ENCODE measurements at places on chromosomes 2 and 18.

- no peak for DNase-seq
These were observed 34.9 kb downstream of the SMAD7 start for GRCh38 chr18:48915626-48916425.

DNA sequence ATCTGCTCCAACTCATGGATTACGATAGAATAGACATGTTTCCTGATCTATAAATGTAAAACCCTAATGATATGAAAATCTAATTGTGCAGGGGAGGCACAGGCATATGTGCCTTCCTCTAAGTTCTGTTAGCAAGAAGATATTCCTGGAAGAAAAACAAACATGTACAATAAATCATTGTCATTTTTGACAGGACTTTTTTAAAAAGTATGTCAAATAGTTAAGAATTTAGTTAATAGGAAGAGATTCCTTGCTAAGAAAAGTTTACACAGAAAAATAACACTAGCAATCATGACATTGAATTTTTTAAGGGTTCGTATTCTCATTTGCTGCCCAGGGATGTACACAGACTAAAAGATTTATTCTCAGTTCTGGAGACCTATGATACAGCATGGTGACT is 15.3 kb upstream of the CREB1 start:
- DNase-seq, result no peak

DNA sequence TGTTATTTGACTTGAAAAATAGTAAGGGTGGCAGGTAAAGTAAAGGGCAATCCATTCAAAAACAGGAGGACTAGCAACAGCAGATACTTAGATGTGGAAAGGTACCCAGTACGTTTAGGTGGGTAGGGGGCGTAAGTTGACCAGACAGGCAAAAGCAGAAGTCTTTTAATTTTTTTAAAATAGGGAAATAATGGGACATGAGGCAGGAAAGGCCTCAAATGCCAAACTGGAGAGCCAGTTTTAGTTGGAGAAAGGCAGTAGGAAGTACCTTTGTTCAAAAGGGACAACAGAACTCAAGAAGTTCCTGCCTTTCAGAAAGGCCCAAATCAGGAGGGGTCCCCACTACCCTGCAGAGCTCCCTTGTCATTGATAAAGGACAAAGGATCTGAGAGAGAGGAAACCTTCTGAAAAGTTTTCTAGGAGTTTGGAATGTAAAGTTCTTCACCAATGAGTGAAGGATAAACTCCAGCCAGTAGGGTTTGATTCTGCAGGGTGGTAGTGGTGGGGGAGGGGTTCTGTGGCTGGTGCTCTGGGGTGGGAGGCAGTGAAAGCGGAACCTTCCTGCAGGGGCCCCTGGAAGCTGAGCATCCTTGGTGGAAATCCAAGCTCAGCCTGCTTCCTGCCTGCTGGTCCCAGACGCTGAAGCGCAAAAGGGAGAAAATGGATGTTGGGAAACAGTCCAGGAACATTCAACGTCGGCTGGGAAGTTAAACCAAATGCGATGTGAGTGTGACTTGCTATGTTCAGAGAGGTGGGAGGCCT is 40.1 kb downstream of the TMEM17 start:
- no peak for DNase-seq

- no peak for DNase-seq
These were observed 13.0 kb downstream of the TMEM169 start for GRCh38 chr2:216094701-216095100.

GRCh38 chr18:77102259-77103040 is 30.1 kb downstream of the MBP start:
- no peak for DNase-seq

DNA sequence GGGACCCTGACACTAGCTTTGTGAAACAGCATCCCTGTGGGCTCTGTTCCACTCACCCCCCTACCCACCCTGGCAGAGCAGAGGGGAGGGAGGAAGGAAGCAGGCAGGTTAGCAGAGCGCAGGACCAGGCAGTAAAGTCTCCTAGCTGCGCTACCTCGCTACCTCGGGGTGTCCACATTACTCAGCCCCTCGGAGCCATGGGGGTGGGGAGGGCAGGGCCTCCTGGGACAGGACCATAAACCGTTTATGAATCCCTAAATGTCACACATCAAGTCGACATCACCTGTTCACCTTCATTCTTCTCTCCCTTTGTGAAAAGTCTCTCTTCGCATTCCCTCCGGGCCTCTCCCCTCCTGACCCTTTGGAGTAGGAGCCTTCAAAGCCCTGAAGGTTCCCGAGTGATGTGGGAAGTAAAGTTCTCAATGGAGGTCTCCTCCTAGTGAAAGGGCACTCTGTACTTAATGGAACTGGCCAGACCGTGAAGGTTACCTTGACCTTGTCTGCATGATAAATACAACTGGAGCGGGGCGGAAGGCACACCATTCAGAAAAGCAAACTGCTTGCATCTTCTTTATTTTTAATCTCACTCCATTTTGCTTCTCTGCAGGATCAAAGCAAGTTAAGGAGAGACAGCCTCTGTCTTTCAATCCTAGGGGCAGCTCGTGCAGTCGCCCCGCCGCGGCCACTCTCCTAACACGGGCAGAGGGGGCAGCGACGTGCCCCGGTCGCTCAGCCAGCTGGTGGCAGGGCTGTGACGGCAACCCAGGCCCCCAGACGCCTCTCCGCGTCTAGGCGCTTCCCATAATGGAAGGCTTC is 23.7 kb upstream of the SMAD7 start:
- no peak for DNase-seq

DNA sequence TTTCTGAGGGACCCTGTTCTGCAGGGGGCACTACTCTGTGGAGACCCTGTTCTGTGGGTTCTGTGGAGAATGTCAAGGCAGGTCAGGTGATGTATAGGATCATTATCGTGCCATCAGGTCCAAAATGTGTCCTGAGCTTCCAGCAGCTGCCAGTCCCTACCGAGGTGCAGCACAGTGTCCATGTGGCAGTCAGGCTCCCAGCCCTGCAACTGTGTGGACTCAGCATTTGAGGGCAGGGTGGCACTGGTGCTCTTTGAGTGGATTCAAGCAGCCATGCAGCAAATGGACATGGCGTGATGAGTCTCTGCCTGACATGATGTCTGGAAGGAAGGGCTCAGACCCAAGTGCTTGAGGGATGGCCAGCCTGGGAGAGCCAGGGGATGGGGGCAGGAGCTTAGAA is 35.0 kb downstream of the STK25 start:
- DNase-seq, result no peak

DNA sequence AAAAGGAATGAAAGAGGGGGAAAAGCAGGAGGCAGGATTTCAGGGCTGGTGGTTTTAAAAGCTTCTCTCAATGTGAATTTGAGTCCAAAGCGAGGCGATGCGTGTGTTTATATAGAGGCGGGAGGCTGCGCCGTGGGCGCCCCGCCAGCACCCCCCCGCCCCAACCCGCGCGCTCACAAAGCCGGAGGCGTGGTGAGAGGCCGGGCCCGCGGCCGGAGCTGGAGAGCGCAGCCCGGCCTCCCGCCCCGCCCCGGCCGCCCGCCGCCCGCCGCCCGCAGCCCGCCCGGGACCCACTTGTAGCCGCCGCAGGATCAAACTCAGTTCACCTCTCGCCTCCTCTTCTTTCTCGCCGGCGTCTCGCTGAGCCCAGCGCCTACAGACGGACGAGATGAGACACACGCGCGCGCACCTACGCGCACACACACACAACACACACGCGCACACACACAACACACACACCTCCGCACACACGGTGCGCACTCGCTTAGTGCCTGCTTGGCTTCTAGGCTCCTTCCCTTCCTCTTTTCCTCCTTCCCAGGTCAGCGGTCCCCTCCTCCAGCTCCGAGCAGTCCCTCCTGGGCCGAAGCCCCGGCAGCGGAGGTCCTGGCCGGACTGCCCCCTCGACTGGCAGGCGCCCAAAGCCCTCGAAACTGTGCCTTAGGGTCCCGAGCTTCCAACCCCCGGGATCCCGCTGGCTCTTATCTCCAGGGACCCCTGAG is 1.3 kb upstream of the CYP26B1 start:
- DNase-seq, result no peak

DNA sequence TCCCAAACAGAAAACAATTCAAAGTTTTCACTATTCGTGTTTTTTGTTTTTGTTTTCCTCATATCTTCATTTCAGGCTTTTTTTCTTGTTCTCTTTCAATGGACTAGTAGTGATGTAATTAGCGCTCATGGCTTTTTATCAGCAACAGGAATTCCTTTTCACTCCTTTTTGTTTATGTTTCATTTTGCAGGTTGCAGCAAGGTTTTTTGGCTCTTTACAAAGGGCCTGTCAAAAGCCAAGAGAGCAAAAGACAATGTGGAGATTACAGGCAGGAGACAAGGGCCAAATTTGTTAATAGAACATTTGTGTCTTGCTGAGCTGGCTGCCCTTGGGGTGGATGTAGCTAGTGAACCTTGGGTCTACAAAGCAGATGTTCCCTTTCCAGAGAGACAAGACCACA is 467.4 kb upstream of the CDH20 start:
- DNase-seq, result no peak

GRCh38 chr2:229346816-229347540 is 75.9 kb upstream of the PID1 start:
- no peak for DNase-seq

DNA sequence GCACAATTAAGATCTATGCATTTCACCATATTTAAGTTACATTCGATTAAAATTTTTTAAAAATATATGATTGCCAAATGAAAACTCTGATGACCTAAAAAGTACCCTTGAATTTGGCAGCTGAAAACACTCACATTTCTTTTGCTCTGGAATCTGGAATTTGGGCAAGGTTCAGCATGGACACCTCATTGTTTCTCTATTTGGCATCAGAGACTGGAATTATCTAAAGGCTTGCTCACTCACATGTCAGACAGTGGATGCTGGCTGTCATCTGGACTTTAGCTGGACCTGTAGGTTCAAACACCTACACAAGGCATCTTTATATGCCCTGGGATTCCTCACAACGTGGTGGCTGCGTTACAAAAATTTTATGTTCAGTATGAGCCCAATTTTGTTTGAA is 16.1 kb downstream of the MBOAT2 start:
- DNase-seq, result no peak

GRCh38 chr2:20702563-20702962 is 35.6 kb downstream of the GDF7 start:
- no peak for DNase-seq

GRCh38 chr2:132550946-132551345 is 119.1 kb downstream of the LYPD1 start:
- no peak for DNase-seq

DNA sequence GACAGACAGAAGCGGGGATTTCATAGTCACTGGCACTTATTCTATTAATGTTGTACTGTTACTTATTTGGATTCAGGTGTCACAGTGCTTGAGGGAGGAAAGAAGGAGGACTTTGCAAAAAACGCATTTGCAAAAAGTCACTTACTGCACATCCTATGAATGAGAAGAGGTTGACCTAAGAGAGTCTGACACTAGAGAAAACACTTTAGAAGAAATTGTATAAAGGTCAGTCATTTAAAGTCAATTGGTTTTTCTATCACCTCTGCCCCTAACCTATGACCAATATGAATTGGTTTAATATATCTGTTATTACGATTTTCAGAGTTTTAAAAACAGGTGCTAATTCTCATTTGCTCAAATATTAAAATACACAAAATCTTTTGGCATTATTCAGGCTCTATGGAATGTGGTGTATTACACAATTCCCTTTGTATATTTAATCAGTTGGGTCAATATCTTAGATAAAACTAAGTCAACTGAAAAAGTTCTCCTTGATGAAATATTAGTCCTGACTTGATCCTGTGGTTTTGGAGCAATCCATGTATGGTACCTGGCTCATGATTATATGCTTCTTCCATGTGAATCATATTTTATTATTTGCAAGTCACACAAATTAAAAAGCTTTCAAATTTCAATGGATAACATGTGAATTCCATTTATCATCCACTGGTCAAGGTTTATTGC is 157.4 kb downstream of the CDH2 start:
- no peak for DNase-seq

- DNase-seq, result no peak
These were observed 4.8 kb downstream of the NEU4 start for GRCh38 chr2:241813644-241814392.

DNA sequence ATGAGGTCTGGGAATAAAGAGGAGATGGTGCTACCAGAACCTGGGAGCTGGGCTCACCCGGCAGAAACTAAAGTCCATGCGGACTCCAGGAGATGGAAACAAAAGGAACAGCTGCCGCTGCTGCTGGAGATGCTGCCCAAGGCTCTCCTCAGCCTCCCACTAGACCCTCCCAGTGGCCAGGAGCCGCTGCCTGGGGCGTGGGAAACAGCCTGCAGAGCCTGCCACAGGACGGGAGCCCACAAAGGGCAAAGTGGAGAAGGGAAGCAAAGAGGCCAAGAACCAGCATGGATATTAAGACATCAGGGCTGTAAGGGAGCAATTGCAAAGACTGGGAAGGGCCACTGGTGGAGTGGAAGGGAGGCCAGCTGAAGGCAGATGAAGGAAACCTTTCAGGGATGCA is 179.6 kb downstream of the NCK2 start:
- DNase-seq, result no peak

DNA sequence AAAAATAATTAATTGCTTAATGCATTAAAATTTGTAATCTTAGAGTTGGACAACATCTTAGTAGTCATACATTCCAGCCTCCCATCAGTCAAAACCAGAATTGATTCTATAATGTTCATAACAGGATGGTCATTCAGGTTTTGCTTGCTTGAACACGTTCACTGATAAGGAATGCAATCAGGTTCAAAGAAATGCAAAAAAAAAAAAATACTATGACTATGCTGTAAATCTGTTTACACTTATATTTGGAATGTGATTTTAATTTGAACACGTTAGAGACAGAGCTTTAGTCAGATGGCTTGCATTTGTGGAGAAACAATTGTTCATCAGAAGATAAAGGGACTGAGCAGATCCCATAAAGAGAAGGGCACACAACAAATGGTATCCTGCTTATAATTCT is 131.3 kb upstream of the UNC80 start:
- no peak for DNase-seq

DNA sequence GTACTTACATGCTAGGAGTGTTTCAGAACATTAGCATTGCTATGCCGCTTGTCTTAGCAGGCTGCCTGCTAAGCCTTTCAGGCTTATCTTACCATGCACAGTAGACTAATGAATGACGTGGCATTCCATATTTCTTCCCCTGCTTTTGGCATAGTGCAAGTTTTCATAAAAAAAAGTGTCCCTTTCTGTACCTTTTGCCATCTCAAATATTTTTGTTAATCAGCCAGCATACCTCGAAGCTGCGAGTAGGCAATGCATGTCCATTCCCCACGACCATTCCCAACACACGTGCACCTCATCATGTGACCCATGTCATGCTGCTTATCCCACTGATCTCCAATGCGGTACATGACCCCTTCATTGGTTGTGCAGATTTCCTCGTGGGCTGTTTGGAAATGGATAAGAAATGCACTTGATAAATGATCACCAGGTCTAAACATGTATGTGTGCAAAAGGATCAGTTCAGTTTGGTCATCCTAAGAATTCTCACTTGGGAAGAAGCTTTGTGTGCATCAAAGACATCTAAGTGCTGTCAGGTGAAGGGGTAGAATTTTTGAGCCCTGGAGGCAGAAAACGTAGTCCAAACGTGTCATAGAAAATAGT is 13.9 kb downstream of the FN1 start:
- no peak for DNase-seq
